ENCODE measurements at places on chromosomes 16 and 17.

DNA sequence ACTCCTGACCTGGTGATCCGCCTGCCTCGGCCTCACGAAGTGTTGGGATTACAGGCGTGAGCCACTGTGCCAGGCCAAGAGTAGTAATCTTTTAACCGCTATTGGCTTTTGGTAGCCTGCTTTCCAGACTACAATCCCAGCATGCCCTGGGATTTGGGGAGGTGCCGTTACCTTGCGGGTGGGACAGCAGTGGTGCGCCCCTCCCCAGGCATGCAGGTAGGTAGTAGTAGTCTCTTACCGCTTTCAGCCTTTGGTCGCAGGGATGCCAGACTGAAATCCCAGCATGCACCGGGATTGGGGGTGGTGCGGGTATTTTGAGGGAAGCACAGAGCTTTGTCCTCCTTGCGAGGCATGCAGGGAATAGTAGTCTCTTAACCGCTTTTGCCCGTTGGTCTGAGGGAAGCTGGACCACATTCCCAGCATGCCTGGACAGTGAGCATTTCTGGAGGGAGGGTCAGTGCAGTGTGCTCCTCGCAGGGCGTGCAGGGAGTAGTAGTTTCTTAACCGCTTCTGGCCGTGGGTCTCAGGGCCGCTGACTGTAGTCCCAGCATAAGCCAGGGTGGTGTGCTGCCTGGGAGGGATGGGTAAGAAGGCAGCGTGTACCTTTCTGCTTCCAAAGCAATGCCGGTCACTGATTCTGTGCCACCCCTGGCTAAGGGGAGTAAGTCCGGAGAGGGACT is 1686.8 kb downstream of the TP53TG3F start:
- DNase-seq, result no peak

GRCh38 chr17:72538901-72539352 is 418.1 kb downstream of the SOX9 start:
- DNase-seq, result no peak

- DNase-seq, result no peak
Observed at GRCh38 chr17:59505610-59506276, 59.7 kb upstream of the DHX40 start.

DNA sequence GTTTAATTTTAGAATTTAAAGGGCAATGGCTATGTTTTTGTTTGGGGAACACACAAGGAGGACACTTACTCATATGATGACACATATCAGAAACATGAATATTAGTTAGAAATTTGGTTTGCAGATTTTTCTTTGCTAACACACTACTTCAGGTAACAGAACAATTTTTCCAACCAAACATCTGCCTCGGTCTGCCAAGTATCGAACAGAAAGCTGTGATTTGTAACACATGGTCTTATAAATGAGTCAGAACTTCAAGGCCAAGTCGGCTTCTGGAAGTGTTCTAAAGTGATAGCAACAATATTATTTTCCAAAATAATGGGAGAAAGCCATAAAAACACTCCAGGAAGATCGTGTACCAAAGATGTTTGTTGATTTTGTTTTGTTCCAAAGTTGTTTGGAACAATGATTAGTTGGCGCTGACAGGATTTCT is 75.9 kb upstream of the PMFBP1 start:
- no peak for DNase-seq

GRCh38 chr17:68511254-68511670 is 968 bp upstream of the PRKAR1A start:
- no peak for DNase-seq

DNA sequence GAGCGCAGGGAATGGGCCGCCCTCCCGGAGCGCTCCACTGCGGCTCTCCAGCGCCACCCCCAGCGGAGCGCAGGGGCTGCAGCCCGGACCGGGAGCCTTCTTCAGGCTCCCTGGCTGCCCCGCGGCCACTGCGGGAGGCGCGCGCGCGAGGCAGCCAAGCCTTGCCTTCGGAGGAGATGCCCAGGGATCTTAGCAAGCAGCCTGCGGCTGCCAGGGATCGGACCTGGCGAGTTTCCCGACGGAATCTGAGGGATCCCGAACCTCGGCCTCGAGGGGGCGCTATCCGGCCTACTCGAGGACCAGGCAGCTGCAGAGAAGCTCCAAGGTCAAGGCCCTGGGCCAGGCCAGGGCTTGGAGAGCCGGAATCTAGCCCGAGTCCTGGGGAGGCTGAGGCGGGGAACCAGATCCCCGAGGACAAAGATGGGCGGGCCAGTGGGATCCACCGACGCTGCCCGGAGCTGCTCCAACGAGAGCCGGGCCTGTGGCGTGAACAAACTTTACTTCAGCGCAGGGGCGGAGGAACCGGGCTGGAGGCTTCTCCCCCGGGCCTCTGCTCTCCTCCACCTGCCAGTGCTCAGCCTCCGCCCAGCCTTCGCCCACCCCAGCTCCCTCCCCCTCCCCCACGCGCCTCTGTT is at the start of gene IRX6:
TSS of gene IRX6 (plus strand) at position 567 of the 635 bp plus-strand sequence. CDS start 889 bp downstream, outside the sequence.
- no peak for DNase-seq

DNA sequence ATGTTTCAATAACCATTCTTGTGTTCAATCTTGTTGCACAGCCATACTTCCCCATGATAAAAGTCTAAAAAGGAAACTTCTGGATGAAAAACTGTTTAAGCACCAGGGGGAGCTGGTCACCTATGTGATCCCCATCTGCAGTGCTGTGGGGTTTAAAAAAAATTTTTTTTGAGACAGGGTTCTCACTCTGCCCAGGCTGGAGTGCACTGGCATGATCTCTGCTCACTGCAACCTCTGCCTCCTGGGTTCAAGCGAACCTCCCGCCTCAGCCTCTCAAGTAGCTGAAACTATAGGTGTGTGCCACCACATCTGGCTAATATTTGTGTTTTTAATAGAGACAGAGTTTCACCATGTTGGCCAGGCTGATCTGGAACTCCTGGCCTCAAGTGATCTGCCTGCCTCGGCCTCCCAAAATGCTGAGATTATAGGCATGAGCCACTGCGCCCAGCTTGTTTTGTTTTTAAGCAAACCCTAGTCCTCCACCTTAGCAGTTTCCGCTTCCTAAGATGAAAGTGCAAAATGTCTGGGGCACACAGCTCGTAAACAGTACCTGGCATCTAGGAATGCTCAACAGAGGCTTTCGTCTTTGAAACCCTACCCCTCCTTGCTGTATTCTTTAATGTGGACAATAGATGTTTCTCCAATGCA is 25.4 kb downstream of the DNAJA2 start:
- DNase-seq, result no peak

GRCh38 chr17:31078290-31078689 is 16.5 kb upstream of the NF1 start:
- no peak for DNase-seq

DNA sequence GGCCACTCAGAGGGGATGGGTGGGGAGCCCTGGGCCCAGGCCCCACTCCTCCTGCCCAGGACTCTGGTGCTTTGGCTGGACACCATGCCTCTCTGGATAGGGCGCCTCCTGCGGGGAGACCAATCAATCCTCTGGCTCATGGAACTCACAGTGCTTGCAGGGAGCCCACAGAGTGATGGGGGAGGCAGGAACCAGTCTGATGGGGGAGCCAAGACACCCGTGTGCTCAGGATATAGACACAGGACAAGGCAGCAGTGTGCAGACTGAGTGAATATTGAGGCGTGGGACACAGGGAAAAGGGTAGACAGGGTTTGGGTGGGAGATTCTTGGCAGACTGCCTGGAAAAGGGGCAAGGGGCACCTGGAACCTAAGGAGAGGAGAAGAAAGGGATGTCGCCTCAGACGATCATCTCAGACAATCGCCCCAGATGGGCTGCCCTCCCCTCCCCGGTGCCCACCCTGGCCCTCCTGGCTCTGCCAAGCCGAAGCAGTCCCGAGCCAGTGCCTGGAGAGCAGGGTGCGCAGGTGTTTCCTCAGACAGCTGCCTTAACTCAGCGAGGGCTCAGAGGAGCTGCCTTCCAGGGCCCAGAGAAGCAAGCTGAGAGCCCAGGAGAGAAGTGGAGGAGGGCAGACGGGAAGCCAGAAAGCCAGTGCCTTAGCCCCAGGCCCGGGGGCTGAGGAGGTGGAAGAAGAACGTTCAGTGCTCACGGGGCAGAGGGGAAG is 37.4 kb upstream of the DLX4 start:
- DNase-seq, result no peak

DNA sequence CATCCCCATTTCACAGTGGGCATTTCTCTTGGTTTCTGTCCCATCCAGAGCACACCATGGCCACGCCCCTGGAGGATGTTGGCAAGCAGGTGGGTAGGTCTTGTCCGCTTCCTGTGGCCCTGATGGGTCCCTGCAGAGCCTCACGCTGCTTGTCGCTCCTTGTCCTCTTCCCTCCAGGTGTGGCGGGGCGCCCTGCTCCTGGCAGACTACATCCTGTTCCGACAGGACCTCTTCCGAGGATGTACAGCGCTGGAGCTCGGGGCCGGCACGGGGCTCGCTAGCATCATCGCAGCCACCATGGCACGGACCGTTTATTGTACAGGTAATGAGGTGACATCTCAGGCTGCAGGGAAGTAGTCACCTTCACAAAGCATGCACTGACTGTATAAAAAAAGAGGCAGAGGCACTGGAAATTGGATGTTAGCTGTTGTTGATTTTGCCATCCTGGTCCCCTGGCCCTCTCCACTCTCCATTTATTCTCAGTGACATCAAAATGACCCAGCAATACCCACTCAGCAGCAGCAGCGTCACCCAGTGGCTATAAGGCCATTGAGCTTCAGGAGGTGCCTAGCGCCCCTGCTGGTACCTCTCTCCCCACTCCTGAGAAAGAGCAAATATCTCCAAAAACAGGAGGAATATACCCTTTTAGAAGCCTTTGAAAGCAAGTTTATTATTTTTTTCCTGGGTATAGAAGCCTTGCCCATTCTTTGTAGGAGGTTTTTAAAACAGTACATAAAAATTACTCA is 13.7 kb downstream of the METTL22 start:
- DNase-seq, result no peak

DNA sequence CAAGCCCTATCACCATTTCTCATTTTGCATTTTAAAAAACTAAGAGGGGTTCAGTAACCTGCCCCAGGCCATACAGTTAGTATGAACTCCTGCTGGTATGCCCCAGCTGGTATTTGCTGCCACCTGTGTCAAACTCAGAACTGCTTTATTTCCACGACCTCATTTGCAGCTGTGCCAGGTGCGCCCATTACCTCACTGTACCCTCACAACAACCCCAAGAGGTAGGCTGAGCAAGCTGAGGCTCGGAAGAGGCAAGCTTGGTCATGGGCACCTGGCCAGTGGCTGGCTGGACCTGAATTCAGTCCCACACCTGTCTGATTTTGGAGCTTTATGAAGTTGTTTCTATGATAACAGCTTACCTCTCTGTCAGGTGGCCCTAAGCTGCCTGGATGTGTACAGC is 7.6 kb downstream of the EPN2 start:
- DNase-seq, result no peak

DNA sequence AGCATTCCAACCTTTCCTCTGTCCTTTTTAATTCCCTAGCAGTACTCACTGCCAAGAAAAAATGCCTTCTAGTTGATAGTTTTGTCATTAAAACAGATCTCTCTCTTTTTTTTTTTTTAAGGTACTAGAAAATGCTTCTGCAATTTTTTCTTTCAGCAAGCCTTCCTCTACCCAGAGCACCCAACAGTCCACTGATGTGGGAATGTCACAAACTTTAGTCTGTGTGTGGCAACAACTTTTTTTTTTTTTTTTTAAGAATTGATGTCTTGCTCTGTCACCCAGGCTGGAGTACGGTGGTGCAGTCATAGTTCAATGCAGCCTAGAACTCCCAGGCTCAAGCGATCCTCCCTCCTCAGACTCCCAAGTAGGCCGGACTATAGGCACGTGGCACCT is 34.7 kb downstream of the CDRT15 start:
- no peak for DNase-seq

DNA sequence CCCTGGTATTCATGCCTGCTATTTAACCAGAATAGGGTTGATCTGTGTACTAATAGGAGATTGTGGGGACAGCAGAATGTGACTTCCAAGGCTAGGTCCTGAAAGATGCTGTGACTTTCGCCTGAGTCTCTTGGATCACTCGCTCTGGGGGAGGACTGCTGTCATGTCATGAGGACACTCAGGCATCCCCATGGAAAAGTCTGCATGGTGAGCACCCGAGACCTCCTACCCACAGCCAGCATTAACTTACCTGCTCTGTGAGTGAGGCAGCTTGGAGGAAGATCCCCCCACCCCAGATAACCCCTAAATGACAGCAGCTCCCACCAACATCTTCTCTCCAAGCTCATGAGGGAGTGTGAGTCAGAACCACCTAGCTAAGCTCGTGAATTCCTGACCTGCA is 30.3 kb upstream of the C16orf78 start:
- no peak for DNase-seq

DNA sequence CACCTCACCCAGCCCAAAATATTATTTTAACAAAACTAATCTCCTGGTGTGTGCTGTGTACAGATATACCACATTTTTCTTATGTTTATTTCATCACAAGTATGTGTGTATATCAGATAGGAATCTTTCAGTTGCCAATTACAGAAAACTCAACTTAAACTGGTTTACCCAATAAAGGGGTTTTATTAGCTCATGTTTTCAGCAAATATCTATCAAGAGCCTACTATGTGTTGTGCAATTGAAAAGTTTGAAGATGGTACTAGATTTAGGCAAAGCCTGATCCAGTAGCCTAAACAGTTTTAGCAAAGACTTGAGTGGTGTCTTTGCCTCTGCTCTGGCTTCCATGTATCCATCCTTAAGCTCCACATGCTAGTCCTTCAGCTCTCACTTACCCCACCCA is 45.1 kb upstream of the LYRM9 start:
- no peak for DNase-seq

- no peak for DNase-seq
Observed at GRCh38 chr16:80518436-80518835, 22.4 kb upstream of the DYNLRB2 start.

GRCh38 chr16:69482410-69482991 is 58.1 kb downstream of the CYB5B start:
- DNase-seq, result no peak

DNA sequence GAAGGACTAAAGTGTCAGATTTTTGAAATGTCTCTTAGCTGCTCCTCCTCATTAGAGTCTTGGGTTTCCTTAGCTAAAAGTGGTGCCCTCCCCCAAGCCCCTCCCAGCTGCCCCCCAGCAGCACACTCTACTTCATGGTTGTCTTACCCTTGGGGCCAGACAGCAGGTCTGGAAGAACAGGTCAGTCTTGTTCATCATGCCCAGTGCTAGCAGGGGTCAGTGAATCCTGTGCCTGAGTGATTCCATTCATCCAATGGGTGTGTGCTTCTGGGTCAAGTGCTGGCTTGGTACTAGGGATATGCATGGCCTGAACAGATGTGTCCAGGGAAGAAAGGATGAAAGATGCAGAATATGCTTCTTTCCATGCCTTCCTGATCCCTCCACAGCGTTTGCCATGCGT is 93.2 kb downstream of the GNAO1 start:
- no peak for DNase-seq

GRCh38 chr16:26712876-26713275 is 353.9 kb upstream of the C16orf82 start:
- no peak for DNase-seq

- no peak for DNase-seq
Observed at GRCh38 chr17:29390851-29391631, 878 bp downstream of the TAOK1 start.

GRCh38 chr17:5580367-5580766 is 3.9 kb downstream of the NLRP1 start:
- no peak for DNase-seq

DNA sequence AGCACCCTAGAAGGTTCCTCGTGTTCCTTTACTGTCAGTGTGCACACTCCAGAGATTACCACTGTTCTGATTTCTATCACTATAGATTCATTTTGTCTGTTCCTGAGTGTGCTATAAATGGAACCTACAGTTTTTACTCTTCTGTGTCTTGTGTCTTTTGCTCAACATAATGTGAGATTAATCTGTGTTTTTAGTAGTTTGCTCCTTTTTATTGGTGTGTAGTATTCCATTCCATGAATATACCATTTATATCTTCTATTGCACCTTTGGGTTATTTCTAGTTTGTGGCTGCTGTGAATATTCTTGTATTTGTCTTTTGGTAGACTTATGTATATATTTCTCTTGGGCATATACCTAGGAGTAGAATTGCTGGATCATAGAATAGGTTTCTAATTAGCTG is 68.2 kb downstream of the AP2B1 start:
- DNase-seq, result no peak
